Stimulated activated CD8-positive, alpha-beta memory T cell treated with anti-CD3 and anti-CD28 coated beads, Interleukin-4, amount 100 ng/mL, for 1 hour (primary cell): ENCODE measurements at places on chromosomes 2 and 18.

- DNase-seq: no peak
These were observed 86.2 kb downstream of the MCFD2 start for GRCh38 chr2:46829231-46829995.

DNA sequence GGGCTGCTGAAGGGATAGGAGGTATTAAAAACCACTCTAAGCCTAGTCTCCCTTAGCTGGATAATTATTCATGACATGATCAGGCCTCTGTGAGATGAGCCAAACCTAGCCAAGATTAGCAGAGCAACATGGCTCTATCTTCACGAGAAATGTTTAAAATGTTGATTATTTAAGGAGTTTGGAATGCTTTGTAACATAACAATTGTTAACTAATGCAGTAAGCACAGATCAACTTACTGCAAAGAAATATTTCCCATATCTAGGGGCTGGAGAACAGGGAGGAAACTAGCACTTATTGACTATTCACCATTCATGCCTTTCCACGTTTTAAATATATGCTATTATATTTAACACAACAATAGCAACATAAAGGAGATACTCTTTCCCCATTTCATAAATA lies 833.7 kb upstream of the CHAC2 start:
- no peak for DNase-seq

DNA sequence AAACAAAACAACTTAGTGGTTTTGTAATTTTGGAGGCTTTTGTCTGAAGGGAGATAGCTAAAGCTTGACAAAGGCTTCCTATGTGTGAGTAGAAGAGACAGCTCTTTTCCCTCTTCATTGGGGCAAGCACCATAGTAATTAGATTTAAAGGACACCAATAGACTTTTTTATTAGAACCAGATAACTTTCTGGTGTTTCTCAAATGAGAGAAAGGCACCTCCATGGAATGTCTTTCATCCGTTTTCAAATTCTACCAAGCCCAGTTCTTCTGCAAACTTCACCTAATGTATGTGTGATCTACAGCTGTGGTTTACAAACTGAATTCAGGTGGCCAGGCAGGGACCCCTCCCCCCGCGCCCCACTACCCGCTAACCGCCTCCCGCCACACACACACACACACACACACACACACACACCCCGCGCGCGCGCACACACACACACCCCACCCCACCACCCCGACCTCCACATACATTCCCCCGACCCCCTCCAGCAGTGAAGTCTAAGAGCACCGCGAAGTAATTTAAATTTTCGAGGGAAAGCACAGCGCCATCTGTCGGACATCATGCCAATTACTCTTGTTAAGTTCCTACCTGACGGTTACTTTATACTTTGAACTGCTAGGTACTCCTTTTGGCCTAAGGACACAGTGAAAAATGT lies 31.6 kb upstream of the PPP1R1C start:
- DNase-seq: peak; percentile 29

DNA sequence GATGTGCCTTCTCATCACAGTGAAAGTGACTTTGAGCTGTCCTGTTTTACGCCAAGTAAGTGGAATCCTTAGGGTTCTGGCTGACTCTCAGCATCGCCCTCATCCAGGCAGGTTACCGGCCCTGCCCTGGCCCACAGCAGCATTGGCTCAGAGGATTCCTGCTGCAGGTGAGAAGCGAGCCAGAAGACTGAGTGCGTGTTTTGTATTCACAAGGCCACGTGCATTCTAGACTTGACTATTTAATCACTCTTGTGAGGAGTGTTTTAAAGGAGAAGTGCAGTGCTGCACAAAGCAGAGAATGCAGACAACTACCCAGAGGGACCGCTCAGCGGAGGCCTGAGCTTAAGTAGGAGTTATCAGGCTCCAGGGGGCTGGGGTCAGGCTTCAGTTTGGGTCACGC lies 48.3 kb downstream of the LAMA3 start:
- DNase-seq: no peak

- no peak for DNase-seq
These were observed 111.1 kb downstream of the CDC42EP3 start for GRCh38 chr2:37560241-37560848.

GRCh38 chr2:190170673-190171072 lies 108.1 kb upstream of the MSTN start:
- DNase-seq: no peak

DNA sequence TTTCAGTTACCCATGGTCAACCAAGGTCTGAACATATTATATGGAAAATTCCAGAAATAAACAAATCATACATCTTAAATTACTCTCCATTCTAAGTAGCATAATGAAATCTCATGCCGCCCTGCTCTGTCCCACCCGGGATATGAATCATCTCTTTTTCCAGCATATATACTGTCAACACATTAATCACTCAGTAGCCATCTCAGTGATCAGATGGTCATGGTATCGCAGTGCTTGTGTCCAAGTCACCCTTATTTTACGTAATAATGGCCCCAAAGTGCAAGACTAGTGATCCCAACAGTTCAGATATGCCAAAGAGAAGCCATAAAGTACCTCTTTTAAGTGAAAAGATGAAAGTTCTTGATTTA lies 43.8 kb downstream of the OSBPL6 start:
- no peak for DNase-seq

DNA sequence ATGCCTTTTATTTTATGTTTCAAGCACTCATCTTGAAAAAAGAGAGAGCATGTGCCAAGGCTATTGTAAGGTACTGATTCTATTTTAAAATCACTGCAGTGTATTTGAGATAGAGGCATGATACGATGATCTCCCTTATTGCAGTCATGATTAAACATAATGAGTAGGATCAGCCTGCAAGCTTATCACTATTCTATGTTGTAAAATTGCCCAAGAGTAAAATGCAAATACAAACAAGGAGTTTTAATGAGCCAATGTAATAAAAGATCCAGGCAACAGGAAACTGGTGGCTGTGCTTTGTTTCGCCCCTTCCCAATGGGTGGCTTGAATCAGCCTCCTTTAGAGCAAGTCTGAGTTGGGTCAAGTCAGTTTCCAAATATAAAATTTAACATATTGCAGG lies 116.4 kb upstream of the RBMS1 start:
- no peak for DNase-seq

DNA sequence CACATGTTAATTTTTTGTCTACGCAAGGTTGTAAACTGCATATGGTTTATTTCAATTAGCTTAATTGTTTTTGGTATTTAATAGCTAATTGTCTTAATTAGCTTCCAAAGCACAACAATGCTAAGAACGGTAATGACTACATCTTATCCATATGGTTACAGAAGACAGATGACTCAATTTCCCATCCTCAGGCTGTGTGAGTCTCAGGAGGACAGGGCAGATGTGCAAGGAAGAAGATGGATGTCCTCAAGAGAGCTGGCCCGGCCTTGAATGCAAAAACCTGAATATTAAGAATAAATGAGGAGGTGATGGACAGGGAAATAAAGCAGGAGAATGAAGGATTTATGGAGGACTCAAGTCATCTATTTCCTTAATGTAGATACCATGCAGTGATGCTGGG lies 31.4 kb downstream of the SLC4A3 start:
- no peak for DNase-seq

- no peak for DNase-seq
These were observed 315.8 kb upstream of the POU3F3 start for GRCh38 chr2:104538077-104538476.
